ENCODE measurements at places on chromosomes 2 and 18.

GRCh38 chr2:129805899-129806298 is 173.6 kb upstream of the RAB6C start:
- DNase-seq = no peak

GRCh38 chr18:11179959-11180519 is 30.7 kb upstream of the PIEZO2 start:
- DNase-seq = no peak

DNA sequence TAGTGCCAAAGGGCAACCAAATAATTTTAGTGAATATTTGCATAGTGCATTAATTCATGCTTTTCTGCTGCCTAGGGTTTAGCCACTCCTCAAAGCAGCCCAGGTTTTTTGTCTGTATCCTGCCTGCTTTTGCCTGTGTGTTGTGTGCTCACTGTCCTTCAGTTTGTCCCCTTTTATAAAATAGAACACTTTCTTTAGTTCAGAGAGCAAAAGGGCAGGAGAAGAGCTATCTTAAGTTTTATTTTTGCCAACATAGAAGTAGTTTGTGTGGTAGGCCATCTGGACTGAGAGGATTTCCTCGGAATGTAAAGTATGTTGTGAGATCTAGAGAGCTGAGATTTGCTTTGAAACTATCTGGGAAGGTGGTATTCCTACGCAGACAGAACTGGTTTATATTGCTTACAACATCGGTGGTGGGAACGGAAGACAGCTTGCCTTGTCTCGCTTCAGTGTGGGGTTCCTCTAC is 64.9 kb downstream of the EML4 start:
- DNase-seq = peak; percentile 73

- DNase-seq = no peak
These were observed 31.4 kb upstream of the PHLPP1 start for GRCh38 chr18:62683935-62684334.

DNA sequence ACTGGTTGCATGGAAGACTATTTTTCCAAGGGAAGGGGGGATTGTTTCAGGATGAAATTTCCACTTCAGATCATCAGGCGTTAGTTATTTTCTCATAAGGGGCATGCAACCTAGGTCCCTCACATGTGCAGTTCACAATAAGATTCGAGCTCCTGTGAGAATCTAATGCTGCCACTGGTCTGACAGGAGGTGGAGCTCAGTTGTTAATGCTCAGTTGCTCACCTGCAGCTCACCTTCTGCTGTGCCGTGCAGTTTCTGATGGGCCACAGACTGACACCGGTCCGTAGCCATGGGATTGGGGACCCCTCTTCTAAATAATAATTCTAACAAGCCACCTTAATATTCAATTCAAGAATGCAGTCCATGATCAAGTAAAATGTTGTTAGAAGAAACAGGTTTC is 34.9 kb downstream of the PLCL1 start:
- DNase-seq = no peak

GRCh38 chr2:42274863-42275262 is 86.2 kb downstream of the COX7A2L start:
- no peak for DNase-seq

GRCh38 chr2:48940606-48941005 is 185.1 kb upstream of the LHCGR start:
- DNase-seq = peak; percentile 86

DNA sequence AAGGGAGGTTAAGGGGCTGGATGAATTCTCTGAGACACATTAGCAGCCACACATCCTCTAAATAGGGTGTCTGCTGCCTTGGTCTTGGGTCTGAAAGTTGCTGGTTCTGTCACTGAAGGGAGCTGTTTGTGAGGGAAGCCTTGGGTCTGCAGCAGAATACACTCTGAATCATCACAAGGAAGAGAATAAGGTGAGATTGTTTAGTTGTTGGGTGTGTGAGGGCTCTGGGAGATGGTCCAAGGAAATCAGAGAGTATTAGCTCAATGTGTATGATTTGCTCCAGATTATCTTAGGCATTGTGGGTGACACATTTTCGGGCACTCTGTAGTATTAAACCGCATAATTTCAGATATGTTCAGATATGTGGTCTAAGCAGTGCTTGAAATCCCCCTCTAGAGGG is 548.5 kb downstream of the SLC4A3 start:
- no peak for DNase-seq

GRCh38 chr2:206086716-206087350 is 859 bp upstream of the INO80D start:
- no peak for DNase-seq

DNA sequence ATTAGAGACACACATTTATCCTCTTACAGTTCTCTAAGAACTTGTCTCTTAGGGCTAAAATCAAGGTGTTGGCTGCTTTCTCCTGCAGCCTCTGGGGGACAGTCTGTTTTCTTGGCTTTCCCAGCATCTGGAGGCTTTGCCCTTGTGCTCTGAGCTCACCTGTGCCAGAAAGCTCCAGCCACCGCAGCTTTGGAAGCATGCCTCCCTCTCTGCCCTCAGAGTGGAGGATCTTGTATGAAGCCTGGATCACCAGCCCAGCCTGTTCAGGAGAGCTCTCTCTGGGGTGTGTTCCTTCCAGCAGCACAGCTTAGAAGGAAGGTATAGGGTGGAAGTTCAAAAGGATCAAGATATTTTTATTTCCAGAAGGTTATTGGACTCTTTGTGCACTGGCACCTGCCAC is 53.1 kb upstream of the TPO start:
- no peak for DNase-seq

DNA sequence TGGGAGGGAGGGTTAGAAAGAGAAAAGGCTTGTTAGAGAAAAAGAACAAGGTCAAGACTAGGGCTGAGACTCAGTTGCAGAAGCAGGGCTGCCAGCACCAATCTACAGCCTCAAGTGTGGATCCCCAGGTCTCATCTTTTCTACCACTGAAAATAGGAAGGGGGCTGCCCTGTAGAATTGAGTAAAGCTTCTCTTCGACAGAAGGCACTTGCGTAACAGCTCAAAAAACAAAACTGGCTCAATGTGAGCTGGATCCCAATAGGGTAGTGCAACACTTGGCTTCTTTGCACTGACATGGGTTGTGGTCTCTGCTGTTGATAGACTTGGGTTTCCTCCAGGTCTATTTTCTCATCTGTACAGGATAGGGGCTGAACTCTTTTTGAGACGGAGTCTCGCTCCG is 1.8 kb upstream of the MPV17 start:
- no peak for DNase-seq

GRCh38 chr2:46690825-46691224 is 211.5 kb downstream of the TMEM247 start:
- peak; percentile 84 for DNase-seq
